T-cell (primary cell): ENCODE measurements at places on chromosomes 13 and 19.

- peak; percentile 46 for DNase-seq
Observed at GRCh38 chr13:32314271-32315237, 609 bp downstream of the ZAR1L start.

DNA sequence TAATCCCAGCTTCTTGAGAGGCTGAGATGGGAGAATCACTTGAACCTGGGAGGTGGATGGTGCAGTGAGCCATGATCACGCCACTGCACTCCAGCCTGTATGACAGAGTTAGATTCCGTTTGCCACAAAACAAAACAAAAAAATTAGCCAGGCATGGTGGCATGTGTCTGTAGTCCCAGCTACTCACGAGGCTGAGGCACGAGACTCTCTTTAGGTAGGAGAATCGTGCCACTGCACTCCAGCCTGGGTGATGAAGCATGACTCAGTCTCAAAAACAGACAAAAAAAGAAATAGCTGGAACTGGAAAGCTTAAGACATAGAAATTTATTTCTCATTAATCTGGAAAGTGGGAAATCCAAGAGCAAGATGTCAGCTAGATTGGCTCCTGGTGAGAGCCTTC is 20.2 kb upstream of the ZNF808 start:
- no peak for DNase-seq

DNA sequence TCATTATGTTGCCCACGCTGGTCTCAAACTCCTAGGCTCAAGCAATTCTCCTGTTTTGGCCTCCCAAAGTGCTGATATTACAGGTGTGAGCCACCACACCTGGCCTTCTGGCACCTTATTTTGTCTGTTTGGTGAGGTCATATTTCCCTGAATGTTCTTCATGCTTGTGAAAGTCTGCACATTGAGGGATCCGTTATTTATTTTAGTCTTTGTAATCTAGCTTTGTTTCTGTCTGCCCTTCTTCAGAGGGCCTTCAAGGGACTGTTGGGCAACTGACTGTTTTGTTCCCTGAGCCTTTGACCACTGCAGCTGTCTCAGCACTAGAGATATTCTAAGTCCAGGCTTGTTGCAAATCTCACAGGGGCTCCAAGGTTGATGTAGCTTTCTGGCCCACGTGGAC is 110.5 kb upstream of the RFC3 start:
- DNase-seq, result no peak

- DNase-seq, result no peak
Observed at GRCh38 chr13:36673838-36674326, at the start of gene SERTM1. Gene SERTM1 (plus strand): TSS chr13:36674020. CDS start chr13:36695079, 21,059 bp downstream.

DNA sequence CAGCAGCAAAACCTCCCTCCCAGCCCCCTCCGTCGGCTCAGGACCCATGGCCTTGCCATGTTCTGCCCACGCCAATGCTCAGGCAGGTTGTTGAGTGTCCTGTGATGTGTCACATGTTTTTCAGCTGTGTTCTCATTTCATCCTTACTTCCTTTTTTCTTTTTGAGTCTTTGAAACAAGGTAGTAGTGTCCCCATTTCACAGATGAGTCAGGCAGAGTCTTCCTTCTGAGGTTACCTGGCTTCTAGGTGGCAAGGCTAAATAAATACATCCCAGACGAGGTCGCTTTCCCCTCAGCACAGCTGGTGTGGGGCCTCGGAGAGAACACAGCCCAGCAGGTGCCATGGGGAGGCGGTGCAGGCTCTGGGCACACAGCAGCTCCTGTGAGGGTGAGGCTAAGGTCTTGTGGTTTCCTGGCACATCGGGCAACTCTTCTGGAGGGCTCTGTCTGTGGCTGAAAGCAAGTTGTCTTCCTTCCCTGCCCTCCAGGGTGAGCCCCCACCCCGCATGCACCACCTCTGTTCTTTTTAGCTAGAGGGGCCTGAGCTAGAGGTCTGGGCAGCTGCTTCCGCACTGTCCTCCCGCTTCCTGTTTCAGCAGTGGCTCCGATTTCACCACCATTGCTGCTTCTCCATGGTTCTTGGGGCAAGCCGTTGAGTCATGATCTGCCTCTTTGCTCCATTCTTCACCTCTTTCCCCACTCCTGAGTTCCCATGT is 15.1 kb downstream of the PRAM1 start:
- peak; percentile 65 for DNase-seq

DNA sequence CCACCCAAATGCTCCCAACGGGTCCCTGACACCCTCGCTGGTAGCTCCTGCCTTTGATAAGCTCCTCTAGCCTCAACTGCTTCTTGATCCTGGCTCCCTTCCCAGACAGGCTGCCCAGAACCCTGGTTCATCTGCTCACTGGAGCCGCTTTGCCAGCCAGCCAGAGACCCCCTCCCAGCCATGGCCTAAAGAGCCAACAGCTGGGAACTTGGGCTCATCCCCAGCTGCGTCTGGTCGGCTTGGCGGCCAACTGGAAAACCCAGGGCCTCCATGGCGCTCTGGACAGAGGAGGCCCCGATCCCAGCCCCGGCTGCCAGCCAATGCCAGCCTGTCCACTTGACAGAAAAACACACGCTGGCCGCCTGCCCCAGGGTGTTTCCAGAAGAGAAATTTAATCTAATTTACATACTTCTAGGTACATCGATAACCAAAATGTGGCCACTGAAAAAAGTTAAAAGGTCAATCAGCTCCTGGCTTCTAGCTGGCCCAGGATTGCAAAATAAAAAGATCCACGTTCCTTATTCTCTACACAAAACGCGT is 3.0 kb upstream of the AKAP8L start:
- DNase-seq, result no peak

- DNase-seq, result no peak
Observed at GRCh38 chr13:38419312-38419873, 69.7 kb downstream of the UFM1 start.

DNA sequence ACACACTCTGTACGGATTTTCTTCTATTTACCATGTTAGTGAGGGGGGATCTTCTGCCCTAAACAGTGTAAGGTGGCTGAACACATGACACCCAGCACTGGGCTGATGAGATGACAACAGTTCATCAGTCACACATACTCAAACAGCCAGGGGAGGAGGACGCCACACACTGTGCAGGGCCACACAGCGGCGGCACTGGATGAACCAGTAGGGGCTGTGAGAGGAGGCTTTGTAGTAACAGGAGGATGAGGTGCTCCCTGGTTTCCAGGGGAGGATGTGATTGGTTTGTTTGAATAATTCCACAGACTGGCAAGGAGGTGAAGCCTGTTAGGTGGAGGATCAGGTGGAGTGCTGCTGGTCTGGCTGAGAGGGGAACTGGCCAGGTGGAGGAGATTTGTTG is 16.3 kb upstream of the GTF3A start:
- no peak for DNase-seq

- DNase-seq, result no peak
Observed at GRCh38 chr19:16623576-16623975, 4.4 kb downstream of the MED26 start.

GRCh38 chr13:99371956-99372355 is 64.8 kb upstream of the GPR183 start:
- DNase-seq, result peak; percentile 62

DNA sequence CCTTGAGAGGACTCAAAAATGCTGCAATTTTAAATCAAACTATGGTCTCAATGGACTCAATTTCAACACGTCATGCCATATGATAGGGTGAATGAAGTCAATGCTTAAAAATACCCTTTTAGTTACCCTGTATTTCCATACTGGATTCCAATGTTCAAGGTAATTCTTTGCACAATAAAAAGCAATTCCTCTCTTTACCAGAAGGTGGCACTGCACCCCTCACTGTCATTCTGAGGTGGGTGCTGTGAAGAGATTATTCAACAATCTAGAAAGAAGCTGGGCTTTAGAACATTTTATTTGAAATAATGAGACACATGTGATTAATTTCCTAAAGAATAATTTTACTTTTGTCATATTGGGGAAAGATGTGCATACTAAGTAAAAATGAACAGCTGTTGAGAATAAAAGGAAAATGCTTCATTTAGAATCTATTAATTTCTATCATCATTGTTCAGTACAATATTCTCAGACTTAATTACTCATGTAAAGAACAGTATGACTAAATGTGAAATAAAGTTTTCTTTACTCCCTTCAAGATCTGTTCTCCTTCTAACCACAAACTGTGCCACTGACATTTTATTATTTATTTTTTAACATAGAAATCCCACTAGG is 789.1 kb downstream of the GPC5 start:
- DNase-seq, result no peak

DNA sequence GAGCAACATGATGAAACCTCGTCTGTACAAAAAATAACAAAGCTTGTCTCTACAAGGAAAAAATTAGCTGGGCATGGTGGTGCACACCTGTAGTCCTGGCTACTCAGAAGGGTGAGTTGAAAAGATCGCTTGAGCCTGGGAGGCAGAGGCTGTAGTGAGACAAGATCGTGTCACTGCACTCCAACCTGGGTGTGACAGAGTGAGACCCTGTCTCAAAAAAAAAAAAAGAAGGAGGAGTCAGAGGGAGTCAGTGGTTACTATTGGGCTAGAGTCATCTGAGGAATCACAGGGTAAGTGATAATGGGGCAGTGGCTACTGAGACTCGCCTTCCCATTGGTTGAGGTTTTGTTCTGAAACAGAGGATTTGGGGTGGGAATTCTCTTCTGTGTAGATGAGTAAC is 1.9 kb upstream of the GPI start:
- no peak for DNase-seq

GRCh38 chr19:54248016-54248601 is 5.5 kb upstream of the LILRA6 start:
- DNase-seq, result peak; percentile 10

DNA sequence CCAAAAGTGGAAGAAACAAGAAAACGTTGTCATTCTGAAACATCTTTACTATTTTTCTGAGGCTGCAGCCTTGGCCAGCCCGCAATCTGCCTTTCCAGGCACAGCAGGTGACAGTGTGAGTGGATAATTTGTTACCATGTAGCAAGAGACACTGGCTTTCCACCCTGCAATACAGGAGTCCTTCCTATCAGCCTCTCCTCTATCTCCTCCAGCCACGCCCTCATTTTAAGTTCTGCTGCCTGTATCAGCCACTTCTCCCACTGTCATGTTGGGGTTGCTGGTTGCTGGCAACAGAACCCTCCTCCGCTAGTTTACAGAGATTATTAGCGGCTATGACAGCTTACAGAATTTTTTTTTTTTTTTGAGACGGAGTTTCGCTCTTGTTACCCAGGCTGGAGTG is 7.7 kb upstream of the LGALS7 start:
- DNase-seq, result no peak

DNA sequence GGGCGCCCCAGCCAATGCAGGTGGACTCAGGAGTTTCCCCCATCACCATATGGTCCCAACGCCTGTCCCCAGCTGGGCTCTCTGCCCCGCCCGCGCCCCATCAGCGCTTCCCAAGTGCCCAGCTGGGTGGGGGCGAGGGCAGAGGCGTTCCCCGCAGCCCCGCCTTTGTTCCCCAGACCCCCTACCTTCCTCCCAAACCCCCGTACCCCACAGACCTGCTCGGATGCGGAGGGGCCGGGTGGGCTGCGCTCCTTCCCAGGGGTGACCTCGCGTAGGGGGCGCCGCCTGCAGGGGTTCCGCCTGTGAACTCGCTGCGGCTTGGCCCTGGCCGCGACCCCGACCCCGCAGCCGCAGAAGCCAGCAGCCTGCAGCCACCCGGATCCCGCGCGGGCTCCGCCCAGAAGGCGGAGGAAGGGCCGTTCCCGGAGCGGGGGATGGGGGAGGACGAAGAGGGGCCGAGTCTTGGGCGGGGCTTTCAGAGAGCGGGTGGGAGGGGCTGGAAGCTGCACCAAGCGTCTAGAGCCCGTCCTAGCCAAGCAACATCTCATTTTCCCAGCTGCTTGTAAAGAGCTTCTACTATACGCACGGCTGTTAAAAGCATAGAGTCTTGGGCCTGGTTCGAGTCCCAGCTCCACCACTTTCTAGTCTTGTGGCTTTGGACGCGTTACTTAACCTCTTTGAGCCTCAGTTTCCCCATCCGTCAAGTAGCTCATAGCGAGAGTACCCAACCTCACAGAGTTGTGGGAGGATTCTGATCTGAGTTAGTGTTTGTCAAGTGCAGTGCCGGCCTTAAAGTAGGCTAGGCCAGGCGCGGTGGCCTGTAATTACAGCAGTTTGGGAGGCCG is at the start of gene RAB3D:
Gene RAB3D, minus strand, starts transcription at position 404 of the 845 bp plus-strand sequence. CDS start 2,258 bp downstream, outside the sequence.
- DNase-seq, result peak; percentile 55

DNA sequence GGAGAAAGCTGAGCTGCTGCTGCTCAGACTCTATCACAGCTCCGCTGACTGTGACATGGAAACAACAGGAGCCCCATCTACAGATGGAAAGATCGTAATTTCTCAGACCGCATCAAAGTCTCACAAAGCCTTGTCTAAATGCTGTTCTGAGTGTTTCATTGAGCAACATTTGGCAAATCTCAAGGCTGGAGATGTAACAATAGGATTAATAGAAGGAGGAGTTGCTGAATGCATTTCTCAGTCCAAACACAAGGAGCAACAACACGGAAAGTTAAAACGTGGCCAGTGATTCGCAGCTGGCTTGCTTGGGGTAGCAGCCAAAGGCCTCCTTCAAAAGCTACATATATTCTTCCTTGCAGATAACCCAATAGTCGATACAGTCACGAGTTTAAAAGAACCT is 55.7 kb downstream of the MRPL57 start:
- no peak for DNase-seq

GRCh38 chr19:51607920-51608562 is 22.2 kb downstream of the SIGLEC5 start:
- DNase-seq, result peak; percentile 27

DNA sequence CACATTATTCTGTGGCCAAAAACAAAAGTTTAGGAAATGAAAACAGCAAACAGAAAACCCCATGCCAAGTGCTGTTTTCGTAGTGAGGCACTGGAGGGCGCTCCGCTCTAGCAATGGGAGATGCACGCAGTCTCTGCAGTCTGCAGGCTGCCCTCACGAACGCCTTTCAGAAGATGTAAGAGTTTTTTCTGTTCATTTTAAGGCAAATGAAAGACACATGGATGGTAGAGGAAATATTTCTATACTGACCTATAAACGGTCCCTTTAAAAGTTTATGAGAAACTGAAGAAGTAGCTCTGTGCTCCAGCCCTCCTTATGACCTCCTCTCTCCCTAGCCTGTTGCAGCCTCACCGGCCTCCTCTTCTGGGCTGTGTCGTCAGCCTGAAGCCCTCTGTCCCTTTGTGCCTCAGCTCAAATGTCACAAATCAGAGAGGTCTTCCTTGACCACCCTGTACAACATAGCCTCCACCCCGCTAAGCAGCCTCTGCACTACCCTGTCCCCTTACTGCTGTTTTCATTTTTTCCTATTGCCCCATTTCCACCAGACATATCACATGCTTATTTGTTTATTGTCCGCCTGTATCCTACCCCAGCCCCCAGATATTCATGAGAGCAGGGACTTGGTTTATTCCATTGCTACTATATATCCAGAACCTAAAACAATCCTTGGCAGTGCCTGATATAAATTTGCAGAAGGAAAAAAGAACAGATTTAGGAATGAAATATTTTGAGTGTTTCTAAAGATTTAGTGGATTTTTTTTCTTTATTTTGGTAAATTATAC is 116.4 kb downstream of the TM9SF2 start:
- peak; percentile 5 for DNase-seq

GRCh38 chr13:25886438-25887214 is 165.2 kb downstream of the SHISA2 start:
- DNase-seq, result no peak

GRCh38 chr13:37905736-37906135 is 36.2 kb upstream of the TRPC4 start:
- no peak for DNase-seq
